Activated T-cell treated with anti-CD3 and anti-CD28 coated beads, Interleukin-2, amount 50 U/mL, for 72 hours (primary cell): ENCODE measurements at places on chromosomes 5 and 9. TPM values are rescaled to one million over a fixed set of nuclear protein-coding genes. Genes with fewer than 3 reads are reported as not detected.
A peak's percentile ranks its signal among the peaks of the same experiment; 100 is the strongest.

The POU5F2 gene
- total RNA-seq = 0.89 TPM

DNA sequence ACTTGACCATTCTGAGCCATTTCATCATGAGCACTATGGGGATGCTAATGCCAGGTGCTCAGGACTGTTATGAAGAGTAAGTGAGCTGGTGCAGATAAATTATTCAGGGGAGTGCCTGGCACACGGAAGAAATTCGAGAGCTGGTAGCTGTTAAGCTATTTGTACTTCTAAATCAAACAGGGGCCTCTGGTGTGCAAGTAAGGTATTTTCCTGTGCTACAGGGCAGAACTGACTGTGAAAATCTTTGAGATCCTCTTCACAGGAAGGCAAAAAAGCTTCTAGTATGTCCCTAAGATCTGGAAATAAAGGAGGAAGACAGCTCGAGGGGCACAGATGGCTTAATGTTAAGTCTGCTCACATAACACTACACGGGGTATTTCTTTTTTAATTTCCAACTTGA lies 106.3 kb upstream of the SPOCK1 start:
- H3K27me3 ChIP-seq = peaks cover 30% of the 10 kb centered on the region
- no peak overlapping the region for H3K4me3 ChIP-seq
- H3K27ac ChIP-seq = no peak overlapping the region
- no peaks in the 10 kb centered on the region for H3K4me1 ChIP-seq
- no peaks in the 10 kb centered on the region for H3K36me3 ChIP-seq

The LMAN2 gene
- 124 TPM for total RNA-seq

- peak overlapping the region; percentile 99 for H3K27ac ChIP-seq
- H3K36me3 ChIP-seq = peaks cover 13% of the 10 kb centered on the region
- no peak for DNase-seq
- peaks cover 86% of the 10 kb centered on the region for H3K4me1 ChIP-seq
Measured at GRCh38 chr5:119290161-119290569, 65.7 kb upstream of the TNFAIP8 start.

GRCh38 chr9:132823370-132824145 lies 54.5 kb downstream of the AK8 start:
- no peaks in the 10 kb centered on the region for H3K4me1 ChIP-seq
- no peak overlapping the region for H3K4me3 ChIP-seq
- DNase-seq = no peak

The GABBR2 gene
- total RNA-seq = not detected

DNA sequence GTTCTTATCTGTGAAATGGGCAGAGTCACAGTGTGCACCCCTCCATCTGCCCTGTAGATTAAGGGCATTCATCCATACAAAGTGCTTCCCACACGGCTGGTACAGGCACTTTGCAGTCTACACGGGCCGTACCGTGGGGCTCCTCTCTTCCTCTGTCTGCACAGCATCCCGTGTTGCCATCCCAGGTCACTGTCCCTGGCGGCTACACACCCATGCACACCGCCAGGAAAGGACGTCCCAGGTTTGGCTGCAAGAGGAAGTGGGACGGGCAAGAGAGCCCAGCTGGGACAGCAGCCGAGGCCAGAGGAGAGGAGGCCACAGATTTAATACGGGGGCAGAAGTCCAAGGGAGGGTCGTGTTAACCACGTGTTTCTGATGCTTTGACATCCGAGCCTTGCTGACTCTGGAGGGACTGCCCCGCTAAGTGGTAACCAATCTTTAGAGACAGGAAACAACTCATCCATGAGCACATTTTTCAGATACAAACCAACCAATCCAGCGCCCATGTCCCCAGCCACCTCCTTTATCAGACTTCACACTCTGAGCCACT lies 120.0 kb downstream of the ZNF354C start:
- DNase-seq = no peak
- no peak overlapping the region for H3K27ac ChIP-seq
- H3K36me3 ChIP-seq = peaks cover 2% of the 10 kb centered on the region
- H3K4me1 ChIP-seq = peaks cover 8% of the 10 kb centered on the region
- no peak overlapping the region for H3K4me3 ChIP-seq
- peaks cover 10% of the 10 kb centered on the region for H3K27me3 ChIP-seq

The OTULINL gene
- 18.8 TPM for total RNA-seq

DNA sequence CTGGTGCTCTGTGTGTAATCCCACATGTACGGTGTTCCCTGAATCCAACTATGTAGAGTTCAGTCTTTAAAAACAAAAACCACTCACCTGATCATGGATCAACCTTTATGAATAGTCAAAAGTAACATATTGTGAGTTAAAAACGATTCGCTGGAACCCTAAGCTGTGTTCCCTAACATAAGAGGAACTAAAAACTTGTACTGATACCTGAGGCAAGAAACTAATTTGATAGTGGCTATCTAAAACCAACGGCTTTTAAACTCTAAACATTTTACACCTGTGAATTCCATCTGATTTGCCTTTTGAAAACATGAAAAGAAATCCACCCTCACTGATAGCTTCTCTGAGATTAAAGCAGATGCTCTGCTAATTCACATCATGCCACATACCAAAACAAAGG lies 101.5 kb downstream of the DEPDC1B start:
- peak overlapping the region; percentile 43 for H3K27ac ChIP-seq
- no peak for DNase-seq
- no peak overlapping the region for H3K4me3 ChIP-seq
- H3K4me1 ChIP-seq = peaks cover 9% of the 10 kb centered on the region
- H3K27me3 ChIP-seq = no peaks in the 10 kb centered on the region

The FOXD4L5 gene
- total RNA-seq = 0.26 TPM

- H3K27ac ChIP-seq = no peak overlapping the region
- no peaks in the 10 kb centered on the region for H3K27me3 ChIP-seq
- DNase-seq = no peak
- no peak overlapping the region for H3K4me3 ChIP-seq
Measured at GRCh38 chr5:93072831-93073459, 508.1 kb downstream of the NR2F1-AS1 start.

The TAF1L gene
- not detected for total RNA-seq
